ENCODE measurements at places on chromosomes 6 and 20.
A peak's percentile ranks its signal among the peaks of the same experiment; 100 is the strongest.

- DNase-seq: no peak
Observed at GRCh38 chr20:51373713-51374455, 168.6 kb downstream of the NFATC2 start.

DNA sequence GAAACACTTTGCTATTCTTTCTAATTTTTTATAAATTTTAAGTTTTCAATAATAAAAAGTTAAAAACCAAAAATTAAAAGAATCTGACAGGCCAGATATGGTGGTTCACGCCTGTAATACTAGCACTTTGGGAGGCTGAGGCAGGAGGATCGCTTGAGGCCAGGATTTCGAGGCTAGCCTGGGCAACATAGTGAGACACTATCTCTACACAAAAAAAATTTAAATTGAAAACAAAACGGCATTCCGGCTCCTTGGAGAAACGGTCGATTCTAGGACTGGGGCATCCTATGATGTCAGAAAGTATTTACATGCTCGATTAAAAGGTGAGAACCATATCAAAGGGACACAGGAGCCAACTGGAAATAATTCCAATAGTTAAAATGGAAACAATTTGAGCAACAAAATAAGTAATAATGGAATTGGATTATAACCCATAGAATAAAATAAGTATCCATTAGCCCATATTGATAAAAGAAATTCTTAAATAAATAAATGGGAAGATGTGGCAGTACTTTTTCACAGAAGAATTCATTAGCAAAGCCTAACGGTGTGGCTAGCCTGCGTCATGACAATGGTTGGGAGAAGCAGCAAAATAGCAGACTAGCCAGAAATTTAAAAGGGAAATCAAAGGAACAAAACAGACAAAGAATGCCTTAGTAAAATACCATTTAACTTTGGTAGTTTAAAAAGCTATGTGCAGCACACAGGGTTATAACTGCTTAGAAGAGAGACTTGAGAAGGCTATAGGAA is 21.3 kb downstream of the HLA-E start:
- no peak for DNase-seq

- no peak for DNase-seq
Observed at GRCh38 chr20:57393321-57394120, 2.3 kb downstream of the RBM38 start.

DNA sequence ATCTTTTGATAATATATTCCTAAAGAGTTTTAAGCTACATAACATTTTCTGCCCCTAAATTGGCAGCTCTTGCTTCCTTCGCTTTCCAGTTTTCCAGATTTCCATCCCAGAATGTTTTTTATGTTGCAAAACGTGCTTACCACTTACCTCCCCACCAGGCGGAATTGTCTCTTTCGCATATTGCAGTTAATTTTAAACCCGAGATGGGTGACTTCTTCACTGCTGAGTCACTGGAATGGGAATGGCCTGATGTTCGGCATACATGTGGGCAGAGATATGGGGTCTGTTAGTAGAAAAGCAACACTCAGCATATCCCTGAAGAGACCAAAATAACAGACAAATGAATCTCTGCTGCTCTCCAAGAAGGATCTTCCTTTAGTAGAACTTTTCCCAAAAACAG is 491.2 kb downstream of the PREX1 start:
- DNase-seq: no peak

DNA sequence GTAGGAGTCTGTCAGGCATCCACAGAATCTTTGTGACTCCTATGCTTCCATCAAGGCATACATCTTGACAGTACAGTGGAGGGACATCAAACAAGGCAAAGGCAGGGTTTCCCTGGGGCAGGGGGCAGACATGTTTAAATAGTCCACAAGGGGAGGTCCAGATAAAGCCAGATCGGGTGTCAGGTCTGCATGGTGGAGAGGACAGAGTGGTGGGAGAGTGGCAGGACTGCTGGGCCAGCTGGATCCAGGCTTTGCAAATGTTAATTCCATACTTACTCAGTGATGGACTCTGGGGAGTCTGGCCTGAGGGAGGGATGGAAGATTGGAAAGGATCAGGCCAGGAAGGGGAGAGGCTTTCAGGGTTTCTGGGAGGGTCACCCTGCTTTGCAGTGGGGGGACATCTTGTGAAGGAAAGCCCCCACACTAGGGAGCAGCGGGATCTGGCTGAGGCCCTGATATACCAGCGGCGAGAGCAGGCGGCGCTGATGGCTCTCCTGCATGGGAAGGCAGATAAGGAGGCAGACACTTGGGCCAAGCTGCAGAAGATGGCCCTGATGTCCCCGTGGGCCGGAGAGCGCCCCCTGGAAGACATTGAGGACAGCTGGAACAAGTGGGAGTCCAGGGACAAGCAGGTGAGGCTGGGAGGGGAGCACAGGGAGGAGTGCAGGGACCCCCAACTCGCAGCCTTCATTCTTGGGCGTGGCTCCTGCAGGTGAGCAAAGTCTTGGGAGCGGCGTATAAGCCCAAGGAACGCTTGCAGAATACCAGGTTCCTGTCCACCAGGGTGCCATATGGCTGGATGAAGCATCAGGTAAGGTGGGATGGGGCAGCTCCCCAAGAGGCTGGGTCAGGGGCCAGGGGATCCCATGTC is 44.6 kb downstream of the SUN5 start:
- peak; percentile 13 for DNase-seq

GRCh38 chr20:44056010-44056698 is 130.8 kb downstream of the JPH2 start:
- peak; percentile 44 for DNase-seq

All from stimulated activated CD4-positive, alpha-beta T cell treated with anti-CD3 and anti-CD28 coated beads, Interleukin-2, amount 100 ng/mL, for 24 hours (primary cell).